ENCODE measurements at places on chromosomes 5 and 9.

DNA sequence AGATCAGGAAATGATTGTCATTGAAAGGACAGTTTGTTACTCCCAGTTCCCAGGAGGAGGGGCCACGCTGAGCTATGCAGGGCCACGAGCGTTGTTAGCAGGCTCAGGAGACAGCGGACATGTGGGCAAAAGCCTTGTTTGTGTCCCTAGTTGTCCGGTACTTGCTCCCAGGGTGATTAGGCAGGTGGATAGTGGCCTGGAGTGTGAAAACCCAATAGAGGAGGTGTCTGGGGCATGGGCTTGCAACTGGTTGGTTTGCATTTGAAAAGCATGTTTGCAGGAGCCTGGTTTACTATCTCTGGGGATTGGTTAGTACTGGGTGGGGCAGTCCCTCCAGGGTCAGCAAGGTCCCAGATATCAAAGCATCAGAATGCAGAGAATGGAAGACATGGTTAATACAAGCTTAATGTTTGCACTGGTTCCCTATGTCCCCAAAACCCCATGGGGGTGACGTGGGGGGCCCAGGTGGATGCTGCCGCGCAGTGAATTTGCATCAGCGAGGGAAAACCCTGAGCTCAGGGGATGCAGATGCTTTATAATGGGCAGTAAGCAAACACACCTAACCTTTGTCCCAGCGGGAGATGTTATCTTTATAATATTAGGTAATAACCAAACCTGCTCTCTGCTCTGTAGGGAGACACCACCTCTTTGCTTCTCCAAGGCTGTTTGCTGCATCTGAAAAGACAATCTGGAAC is 39.7 kb downstream of the ROPN1L start:
- DNase-seq = no peak

- DNase-seq = peak; percentile 68
These were observed 155.5 kb downstream of the GNAQ start for GRCh38 chr9:77876091-77876490.

DNA sequence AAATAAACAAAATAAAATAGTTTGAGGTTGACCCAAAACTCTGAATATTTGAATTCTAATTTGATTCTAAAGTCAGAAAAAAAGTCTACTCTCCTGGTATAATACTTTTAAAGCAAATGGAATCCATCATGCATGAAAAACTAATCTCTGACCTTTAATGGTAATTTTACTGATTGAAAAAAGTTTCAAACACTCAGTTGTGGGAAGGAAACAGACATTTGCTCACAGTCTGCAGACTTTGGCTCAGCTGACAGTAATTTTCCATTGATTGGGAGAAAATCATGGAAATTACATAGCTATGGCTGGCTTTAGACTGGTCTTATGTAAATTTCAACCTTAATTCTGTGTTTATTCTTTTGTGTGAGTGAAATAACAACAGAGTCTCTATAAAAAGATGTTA is 574.3 kb downstream of the PDE4D start:
- DNase-seq = no peak

- no peak for DNase-seq
These were observed 889.3 kb downstream of the MAT2B start for GRCh38 chr5:164394686-164395194.

GRCh38 chr5:26193626-26194025 is 844.8 kb downstream of the CDH9 start:
- DNase-seq = no peak
